D341Med (cell line): ENCODE measurements at places on chromosomes 6 and 20.
A peak's percentile ranks its signal among the peaks of the same experiment; 100 is the strongest.

DNA sequence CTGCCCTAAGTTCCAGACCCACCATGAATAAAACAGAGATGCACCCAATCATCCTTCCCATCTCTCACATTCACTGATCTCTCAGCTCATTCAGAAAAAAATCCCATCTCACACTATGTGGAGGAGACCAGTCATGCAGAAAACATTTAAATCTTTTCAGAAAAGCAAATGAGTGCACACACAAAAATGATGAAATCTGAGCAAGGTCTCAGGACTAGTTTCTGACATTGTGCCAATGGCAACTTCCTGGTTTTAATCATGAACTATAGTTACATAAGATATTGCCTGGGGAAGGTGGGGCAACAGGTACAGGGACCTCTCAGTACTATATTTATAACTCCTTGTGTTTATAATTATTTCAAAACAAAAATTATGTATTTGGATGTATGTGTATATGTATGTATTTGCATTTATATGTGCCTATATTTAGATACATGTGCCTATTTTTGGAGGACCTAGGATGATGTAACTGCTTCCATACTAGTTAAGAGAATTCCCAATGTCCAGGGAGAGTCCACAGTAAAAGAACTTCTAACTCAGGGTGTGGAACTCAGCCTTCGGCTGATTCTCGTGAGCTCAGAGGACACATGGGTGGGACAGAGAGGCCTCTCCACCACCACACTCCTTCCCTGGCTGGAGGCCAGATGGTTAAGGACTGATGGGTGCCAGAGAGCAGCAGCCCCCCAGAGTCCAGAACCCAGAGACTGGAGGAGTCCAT is 71.7 kb upstream of the MAP3K4 start:
- DNase-seq, result no peak

- DNase-seq, result no peak
Measured at GRCh38 chr6:12084681-12085080, 72.6 kb downstream of the HIVEP1 start.

DNA sequence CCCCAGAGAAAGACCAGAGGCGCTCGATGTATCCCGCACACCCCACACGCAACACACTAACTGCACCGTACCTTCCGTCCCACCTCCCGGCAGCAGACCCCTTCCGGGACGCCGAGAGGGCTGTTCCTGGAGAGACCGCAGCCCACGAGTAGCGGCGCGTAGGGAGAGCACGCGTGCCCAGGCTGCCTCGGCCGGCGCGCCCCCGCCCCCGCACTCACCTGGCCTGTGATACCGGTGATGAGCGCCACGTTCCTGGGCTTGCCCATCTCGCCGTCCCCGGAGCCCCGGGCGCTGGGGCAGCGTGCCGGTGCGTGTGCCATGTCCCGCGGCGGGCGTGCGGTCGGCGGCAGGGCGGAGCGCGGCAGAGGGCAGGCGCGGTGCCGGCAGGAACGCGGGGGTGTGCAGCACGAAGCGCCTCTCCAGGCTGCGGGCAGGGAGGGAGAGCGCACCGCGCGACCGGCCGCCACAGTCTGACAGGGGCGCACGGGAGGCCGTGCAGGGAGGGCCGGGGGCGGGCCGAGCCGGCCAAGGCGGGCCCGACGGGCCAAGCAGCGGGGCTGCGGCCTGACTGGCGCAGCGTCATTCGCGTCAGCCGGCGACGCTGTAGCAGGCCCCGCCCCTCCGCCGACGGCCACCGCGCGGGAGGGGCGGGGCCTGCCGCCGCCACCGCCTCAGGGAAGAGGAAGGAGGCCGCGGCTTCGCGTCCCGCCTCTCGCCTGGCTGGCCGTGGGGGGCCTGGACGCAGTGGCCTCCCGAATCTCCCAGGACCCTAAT is at the start of gene GMDS:
Gene GMDS, minus strand, starts transcription at position 503 of the 774 bp plus-strand sequence.
- peak; percentile 100 for DNase-seq

DNA sequence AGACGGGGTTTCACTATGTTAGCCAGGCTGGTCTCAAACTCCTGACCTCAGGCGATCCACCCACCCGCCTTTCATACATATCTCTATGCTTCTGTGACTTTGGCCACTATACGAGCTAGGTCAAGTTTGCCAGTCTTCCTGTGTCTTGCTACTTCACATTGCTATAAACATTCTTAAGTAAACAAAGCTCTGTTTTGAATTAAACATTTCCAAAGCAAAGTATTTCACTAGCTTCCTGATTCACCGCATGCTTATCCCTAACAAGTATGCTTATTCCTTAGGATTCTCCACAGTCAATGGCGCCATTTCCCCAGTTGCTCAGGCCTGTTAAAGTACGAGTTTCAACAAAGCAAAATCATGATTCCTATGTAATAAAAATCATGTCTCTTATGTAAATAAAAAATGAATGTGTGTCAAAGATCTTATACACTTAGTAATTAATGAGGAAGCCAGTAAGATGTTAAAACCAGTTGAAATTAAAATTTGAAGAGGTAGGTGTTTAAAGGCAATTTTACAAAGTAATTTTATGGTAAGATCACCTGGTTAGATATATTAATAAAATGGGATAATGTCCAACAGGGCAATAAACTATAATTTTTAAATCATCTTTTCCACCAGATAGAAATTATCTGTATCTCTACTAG is 88.5 kb downstream of the PRKN start:
- DNase-seq, result no peak

DNA sequence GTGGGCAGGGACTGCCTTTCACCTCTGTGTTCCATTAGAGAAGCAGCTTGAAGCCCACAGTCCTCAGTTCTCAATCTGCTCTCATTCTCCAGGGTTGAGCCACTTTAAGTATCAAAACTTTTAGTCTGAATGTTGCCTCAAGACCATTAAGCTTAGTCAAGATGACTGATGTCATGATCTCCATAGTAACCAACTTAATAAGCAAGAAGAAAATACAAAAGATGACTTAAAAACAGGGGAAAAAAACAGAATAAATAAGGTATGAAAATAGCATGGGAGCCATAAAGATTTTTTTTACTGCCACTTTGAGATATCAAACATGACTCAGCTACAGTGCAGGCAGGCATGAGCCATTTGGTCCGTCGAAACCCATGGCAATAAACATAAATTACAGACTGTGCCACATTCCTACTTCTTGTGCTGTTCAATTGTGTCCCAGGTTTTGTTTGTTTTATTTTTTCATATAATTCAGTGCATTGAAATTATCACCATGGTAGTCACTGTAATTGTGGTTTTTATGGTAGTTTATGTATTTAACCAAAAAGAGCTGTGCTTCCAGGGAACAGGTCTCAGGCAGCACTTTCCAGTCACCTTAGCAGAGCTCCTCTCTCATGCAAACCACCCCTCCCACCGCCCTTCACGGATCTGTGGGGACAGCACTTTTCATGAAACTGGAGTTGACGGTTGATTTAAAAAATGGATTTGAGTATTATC is 156.5 kb upstream of the INSM1 start:
- no peak for DNase-seq

DNA sequence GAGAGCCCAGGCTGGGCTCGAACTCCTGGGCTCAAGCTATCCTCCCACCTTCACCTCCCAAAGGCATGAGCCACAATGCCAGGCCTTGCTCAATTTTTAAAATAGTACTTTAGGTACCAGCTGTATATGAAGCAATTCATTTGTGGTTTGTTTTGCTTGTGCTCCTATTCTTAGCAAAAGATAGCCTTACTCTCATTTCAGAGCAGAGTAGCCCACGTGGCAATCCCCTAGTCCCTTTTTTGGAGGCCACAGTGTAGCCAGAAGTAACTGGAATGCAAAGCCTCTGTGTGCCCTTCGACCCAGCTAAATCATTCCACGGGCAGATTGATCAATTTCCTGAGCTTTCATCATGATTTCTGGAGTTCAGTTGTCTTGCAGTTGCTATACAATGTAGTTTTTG is 372.2 kb downstream of the NRN1 start:
- no peak for DNase-seq

DNA sequence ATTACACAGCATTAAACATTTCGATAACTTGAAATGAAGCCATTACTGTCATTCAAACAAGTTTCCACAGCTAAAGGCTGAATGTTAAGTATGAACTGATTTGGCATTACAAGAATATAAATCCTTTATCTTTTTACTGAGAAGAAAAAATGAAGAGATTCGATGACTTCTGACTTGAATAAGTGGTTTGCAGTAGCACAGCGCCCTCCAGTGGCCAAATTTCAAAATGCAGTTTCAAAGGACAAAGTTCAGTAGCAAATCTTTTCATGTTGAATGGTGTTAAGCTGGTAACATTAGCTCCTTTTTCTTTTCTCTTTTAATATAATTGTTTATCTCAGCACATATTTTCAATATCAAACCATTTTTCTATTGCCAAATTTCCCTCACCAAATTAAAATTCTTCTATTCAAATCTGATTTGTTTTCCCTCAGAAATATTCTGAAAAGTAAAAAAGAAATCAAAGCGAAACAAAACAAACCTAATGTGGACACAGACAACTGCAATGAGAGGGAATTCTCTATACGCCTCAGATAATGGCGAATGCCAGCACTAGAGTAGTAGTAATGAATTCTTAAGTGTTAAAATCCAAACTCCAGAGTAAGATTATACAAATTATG is 145.7 kb downstream of the BTBD9 start:
- DNase-seq, result no peak

DNA sequence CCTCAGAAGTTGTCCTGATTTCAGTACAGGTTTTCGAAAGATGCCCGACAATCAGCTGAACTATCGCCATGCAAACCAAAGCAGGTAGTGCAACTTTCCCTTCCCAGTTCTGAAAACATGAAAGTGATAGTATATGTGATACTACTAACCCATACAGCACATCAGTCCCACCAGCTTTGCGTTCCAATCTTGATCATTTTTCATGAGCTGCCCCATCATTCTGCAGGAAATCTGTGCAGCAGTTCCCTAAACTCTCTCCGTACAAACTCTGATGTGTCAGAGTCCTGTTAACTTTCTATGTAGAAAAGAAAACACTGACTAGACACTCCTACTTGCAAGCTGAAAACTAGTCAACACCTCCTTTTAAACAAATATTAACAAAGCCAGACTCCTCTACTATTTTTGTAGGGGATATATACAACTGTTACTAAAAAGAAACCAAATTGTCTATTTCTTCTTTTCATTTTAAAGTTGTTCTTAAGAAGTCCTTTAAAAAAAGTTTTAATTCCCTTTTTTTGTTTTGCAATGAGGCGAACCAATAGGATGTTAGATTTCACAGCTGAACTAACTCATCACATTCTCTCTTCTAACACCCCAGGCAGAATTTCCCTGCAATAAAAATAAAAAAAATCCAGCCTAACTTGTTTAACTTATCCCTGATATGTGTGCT is 99.6 kb upstream of the DST start:
- no peak for DNase-seq

- DNase-seq, result peak; percentile 89
Measured at GRCh38 chr20:45987108-45987780, 15.2 kb upstream of the ZNF335 start.

DNA sequence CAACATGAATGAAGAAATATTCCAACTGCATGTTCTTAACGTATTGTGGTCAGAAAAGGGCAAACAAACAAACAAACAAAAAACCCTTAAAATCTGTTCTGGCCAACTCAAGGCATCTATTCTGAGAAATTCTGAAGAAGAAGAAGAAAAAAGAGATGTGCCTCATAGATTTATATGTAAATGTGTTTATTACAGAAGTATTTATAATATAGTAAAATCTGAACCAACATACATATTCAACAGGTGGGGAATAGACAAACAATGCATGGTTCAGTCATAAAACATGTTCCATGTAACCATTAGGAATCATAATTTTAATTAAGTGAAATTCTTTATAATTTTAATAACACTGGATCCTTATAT is 616 bp downstream of the BTN3A2 start:
- DNase-seq, result no peak

- DNase-seq, result no peak
Measured at GRCh38 chr6:1572892-1573291, 36.8 kb upstream of the FOXC1 start.
